ENCODE measurements at places on chromosomes 2 and 18.

DNA sequence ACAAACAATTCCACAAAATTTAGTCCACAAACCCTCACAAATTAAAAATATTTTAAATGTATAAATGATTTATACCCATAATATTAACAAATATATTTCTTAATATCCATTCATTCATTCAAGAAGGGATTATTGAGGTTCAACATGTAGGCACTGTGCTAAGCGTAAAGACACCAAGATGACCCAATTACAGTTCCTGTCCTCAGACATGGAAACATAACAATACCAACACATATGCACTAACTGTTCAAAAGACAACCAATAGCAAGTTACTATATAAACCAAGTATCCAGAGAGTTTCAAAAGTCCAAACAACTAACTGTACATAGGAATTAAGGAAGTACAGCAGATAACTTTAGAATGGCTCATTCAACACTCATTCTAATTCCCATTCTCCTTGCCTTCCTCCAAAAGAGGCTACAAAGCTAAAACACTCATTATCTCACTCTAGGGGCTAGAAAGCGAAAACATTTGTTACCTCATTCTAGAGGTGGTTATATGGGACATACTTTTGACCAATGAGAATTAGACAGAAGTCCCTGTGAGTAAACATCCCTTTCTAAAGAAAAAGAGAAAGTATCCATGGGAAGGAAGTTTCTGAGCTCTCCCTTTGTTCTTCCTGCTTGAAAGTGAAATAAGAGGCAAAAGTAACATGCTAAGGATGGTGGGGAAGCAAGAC is 292.4 kb downstream of the ZEB2 start:
- DNase-seq = no peak

- no peak for DNase-seq
Observed at GRCh38 chr2:112045446-112046014, 9.5 kb upstream of the TMEM87B start.

GRCh38 chr2:203693242-203693879 is 13.1 kb upstream of the CD28 start:
- no peak for DNase-seq

DNA sequence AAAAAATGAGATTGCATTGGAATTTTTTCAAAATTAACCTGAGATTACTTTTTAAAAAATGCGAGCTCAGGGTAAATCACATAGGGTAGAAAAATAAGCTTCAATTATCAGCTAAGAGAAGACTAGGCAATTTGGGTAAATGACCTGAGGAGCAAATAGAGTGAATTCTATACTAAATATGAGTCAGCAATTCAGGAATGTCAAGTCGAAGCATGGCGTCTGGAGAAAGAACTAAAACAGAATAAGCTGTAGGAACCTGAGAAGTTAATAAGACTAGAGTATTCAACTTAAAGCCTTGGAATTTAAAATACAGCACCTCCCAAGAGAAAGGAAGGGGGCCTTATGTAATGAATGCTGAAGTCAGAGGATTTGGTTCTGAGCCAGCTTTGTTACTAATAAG is 487.0 kb downstream of the SUCLG1 start:
- DNase-seq = no peak

DNA sequence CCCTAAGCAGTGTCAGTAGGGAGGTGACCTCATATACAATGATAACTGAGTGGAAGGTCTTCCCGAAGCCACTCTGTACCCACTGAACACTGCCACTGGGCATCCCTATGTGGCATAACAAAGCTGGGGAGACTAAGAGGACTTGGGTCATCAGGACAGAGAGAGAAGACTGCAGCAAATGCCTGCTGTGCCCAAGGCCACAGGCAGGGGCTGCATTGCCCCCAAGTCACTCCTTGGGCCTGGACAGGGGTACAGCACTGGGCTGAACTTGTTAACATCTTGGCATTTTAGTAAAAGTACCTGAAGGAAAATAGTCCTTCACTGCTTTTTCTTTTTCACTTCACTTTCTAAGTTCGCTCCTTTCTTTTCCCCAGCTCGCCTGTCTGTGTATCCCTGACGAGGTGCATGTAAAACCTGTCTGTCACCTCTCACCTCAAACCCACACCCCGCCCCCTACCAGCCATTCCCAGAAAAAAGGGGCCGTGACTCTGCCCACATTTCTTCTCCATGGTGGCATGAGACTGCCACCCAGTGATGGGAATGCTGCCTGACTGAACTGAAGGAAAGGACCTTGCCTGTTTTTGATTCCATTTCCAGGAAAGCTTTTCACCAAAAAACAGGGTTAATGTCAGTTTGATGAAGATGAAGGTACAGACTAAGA is 62.9 kb downstream of the MTHFD2 start:
- DNase-seq = peak; percentile 34

DNA sequence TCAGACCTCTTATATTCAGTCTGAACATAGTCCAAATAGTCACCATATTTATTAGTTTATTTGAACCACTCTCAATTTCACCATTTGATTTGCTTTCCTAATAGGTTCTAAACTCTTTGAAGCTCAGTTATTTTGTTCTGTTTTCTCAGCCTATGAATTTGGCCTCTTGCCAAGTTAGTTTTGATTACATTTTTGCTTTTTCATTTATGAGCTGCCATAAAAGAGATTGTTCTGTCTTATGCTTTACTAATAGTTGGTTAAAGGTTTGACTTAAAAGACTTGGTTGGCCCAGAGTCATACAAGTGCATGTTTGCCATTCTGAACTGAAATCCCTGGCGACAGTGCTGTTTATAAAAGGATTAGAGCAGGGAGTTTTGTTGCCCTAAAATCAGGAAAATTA is 85.9 kb upstream of the RANBP2 start:
- DNase-seq = no peak

GRCh38 chr18:46167971-46168370 is 63.8 kb downstream of the HAUS1 start:
- no peak for DNase-seq

- no peak for DNase-seq
Observed at GRCh38 chr2:199727306-199727705, 123.7 kb downstream of the FTCDNL1 start.

DNA sequence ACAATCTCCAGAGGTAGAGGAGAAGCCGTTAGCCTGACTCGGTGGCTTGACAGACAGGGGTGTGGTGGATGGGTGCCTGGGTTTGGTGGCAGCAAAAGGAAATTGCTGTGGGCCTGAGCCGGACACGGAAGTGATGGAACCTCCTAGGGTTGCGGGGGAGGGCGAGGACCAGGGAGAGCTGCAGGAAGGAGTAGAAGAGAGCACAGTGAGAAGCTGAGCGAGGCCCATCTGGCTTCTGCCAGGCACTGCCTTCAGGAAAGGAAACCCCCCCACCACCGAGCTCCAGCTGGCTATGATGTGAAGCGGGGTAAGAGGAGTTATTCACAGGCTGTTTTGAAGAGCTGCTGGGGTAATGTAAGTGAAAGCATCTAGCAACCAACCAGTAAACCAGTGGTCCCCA is 134.6 kb downstream of the TSN start:
- no peak for DNase-seq

- no peak for DNase-seq
Observed at GRCh38 chr18:53991805-53992204, 232.7 kb downstream of the MBD2 start.

GRCh38 chr2:46268196-46268595 is 29.0 kb upstream of the EPAS1 start:
- no peak for DNase-seq

GRCh38 chr2:209389171-209389618 is 34.7 kb upstream of the MAP2 start:
- no peak for DNase-seq

- no peak for DNase-seq
Observed at GRCh38 chr2:19859565-19859964, 42.2 kb downstream of the TTC32 start.

- no peak for DNase-seq
Observed at GRCh38 chr2:67304300-67304890, 92.7 kb upstream of the ETAA1 start.

DNA sequence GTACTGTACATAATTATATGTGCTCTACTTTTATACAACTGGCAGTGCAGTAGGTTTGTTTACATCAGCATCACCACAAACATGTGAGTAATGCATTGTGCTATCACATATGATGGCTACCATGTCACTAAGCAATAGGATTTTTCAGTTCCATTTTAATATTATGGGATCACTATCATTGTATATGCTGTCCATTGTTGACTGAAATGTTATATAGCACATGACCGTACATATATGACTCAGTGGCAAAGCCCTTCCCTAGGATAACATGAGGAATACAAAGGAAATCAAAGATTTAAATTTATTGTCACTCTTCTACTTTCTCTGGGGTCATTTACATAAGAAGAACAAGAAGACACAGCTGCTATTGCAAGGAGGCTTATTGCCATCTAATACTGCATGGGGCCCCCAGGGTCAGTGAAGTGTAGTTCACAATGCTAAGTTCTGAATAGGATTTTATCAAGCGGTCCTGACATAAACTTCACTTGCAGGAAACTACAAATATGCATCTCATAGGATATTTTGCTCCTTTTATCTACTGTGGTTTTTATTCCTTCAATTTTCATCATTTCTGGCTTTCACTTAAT is 21.8 kb downstream of the PDE1A start:
- no peak for DNase-seq

- peak; percentile 64 for DNase-seq
Observed at GRCh38 chr2:1685957-1686783, 58.1 kb downstream of the PXDN start.

GRCh38 chr18:76621226-76621625 is 126.2 kb upstream of the ZNF516 start:
- no peak for DNase-seq

DNA sequence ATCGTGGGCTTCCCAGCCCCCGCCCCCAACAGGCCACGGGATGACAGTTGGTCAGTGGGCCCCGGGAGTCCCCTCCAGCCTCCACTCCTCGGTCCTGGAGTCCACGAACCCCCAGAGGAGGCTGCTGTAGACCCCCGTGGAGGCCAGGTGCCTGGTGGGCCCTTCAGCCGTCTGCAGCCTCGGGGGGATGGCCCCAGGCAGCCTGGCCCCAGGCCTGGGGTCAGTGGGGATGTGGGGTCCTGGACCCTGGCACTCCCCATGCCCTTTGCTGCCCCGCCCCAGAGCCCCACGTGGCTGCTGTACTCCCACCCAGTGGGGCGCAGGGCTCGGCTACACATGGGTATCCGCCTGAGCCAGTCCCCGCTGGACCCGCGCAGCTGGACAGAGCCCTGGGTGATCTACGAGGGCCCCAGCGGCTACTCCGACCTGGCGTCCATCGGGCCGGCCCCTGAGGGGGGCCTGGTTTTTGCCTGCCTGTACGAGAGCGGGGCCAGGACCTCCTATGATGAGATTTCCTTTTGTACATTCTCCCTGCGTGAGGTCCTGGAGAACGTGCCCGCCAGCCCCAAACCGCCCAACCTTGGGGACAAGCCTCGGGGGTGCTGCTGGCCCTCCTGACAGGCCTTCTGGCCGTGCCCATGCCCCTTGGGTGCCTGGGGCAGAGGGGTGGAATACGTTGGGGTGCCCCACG is 7.6 kb downstream of the NEU4 start:
- DNase-seq = no peak

DNA sequence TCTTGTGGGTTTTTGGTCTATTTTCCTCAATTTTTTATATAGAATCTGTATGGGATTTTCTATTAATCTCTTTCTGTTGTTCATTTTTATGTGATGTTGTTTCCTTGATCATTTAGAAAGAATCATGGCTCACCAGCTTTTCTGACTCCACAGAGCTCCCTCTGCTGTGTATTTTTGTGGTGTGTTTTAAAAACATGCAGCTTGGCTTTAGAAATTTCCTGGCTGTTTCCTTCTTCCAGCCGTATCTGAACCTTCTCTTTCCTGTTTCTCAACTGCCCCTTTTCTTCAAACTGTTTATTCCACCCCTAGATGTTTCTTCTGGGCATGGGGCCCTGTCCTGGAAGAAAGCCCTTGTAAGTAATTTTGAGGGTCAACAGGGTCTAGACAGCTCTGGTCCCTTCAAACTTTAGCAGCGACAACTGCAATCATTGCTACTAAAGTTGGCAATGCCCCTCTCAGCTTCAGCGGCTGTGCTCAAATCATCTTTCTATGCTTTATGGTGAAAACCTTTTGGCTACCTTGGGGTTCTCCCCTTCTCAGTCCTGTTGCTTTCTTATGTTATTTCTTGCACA is 17.6 kb upstream of the COPS8 start:
- no peak for DNase-seq

DNA sequence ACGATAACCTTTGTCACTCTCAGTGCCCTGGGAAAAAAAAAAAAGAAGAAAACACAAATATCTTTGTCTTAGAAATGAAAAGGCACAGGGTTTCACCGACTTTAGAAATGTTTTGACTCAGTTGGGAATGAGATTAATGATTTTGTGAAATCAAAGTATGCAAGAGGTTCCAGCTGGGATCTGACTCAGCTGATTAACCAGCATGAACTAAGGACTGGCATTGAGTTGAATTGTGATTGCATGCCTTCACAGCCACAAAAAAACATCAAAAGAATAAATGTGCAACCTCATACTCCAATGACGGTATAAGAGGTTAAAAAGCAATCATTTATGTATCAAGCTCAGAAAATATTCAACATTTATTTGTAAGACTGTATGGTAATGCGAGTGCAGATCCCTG is 566.6 kb upstream of the DSEL start:
- no peak for DNase-seq

DNA sequence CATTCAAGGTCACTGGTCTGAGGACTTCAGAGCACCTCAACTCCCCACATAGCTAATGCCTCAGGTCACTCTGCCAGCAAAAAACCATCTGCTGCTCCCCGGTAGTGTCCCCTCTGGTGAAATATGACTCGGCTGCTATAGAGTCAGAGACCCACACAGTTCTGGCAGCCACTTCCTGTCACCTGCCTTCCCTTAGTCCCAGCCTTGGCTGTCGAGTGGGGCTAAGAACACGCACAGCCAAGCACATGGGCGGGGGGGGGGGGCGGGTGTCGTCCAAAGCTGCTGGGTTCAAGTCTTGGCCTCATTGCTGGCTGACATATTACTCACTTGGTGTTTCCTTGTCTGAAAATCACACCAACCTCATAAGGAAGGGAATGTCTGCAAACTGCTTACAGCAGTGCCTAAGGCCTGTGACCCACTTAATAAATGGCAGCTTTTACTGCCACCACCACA is 37.5 kb downstream of the POLR1A start:
- DNase-seq = no peak

GRCh38 chr2:176317623-176318065 is 48.4 kb downstream of the MTX2 start:
- no peak for DNase-seq

- DNase-seq = peak; percentile 72
Observed at GRCh38 chr2:48508461-48509124, 21.4 kb upstream of the STON1 start.

- DNase-seq = no peak
Observed at GRCh38 chr18:10860382-10860781, 289.0 kb downstream of the PIEZO2 start.

DNA sequence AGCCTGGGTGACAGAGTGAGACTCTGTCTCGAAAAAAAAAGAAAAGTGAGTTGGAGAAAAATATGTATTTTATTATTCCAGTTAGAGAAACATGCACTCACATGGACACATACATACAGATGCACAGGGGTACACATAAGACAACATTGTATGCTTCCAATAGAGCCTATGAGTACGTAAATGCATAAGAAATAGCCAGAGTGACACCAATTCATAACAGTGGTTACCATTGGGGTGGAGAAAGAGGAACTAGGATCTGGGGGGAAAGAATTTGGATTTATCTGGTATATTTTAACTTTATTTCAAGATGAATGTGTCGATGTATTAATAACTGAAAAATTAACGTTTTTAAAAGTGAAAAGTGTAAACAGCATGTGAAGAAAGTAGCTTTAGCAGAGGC is 16.1 kb downstream of the IL36A start:
- no peak for DNase-seq
